ENCODE measurements at places on chromosomes 4 and X. TPM values are rescaled to one million over a fixed set of nuclear protein-coding genes. Genes with fewer than 3 reads are reported as not detected.

The RTL3 gene
- total RNA-seq = not detected

The PABPC1L2B gene
- 31.0 TPM for total RNA-seq

The RTL9 gene
- 0.75 TPM for total RNA-seq

The SSX2B gene
- total RNA-seq = not detected

The OPHN1 gene
- total RNA-seq = 36.6 TPM

The CMC4 gene
- total RNA-seq = 6.3 TPM

The SMIM10L2A gene
- total RNA-seq = 32.4 TPM

The TMEM31 gene
- total RNA-seq = not detected

The RAB41 gene
- not detected for total RNA-seq

The PAGE2B gene
- total RNA-seq = not detected

The PCDH18 gene
- 6.4 TPM for total RNA-seq

The SYP gene
- 491 TPM for total RNA-seq

The DCAF8L2 gene
- not detected for total RNA-seq

The VCX2 gene
- total RNA-seq = not detected

The FGFBP2 gene
- not detected for total RNA-seq

The ENPP6 gene
- 6.7 TPM for total RNA-seq

The AREG gene
- not detected for total RNA-seq

The UGT2B7 gene
- total RNA-seq = not detected

The PAK3 gene
- 91.5 TPM for total RNA-seq

The ATOH1 gene
- not detected for total RNA-seq

The H2BW2 gene
- not detected for total RNA-seq

The KLKB1 gene
- 3.9 TPM for total RNA-seq

The RAPGEF2 gene
- 191 TPM for total RNA-seq

The FAM236B gene
- total RNA-seq = not detected

The GUCY1A1 gene
- total RNA-seq = 41.5 TPM

The TMEM271 gene
- total RNA-seq = 22.1 TPM
